SK-N-MC (cell line): ENCODE measurements at places on chromosomes 1 and 21.

GRCh38 chr1:235424092-235424491 lies 56.9 kb downstream of the TBCE start:
- DNase-seq, result no peak

DNA sequence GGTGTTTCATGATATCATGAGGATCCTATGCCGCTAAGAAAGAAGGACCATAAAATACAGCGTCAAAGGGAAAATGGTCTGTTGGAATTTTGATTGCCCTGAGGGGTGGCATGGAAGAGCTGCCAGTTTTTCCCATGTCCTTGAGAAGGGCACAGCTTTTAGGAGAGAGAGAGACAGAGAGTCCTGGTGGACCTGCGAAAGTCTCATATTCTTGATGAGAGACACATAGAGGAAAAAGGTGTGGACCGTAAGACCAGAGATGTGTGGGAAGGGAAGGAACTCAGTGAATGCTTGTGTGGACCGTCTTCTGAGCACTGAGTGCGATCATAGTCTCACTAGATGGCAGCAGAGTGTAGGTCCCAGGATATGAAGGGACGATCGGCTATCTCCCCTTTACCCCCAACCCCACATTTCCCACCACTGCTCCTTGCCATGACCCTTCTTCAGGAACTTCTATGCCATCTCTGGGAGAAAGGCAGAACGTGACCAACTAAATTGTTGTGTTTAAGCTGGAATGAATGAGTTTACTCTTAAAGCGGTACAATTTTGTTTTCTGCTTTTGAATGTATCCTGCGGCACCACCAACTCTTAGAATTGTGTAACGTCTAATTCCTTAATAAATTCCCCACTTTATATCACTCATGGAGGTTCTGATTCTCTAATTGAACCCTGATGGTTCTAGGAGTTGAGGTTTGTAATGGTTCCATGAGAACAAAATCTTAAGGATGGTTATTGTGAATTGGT lies 117.7 kb downstream of the CTH start:
- no peak for DNase-seq

GRCh38 chr1:162365284-162366020 lies 11.2 kb downstream of the SPATA46 start:
- DNase-seq, result no peak

DNA sequence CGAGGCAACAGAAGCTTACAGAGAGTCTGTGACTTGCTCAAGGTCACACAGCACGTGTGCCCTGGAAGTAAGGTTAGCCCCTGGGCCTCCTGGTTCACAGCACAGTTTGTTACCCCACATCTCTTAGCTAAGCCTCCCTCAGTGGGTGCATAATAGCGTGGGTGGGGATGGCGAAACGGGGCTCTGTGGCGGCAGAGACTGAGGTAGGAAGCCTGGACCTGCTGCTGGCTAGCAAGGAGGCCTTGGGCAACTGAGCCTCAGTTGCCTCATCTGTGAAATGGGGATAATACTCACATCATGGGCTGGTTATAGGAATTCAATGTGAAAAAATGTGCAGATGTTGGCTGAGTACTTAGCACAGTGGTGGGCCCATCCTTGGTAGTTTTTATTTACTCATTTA lies 596 bp downstream of the PADI4 start:
- no peak for DNase-seq

- DNase-seq, result no peak
Measured at GRCh38 chr1:151574575-151575529, 34.7 kb downstream of the TUFT1 start.

GRCh38 chr1:152185544-152186391 lies 26.7 kb upstream of the RPTN start:
- no peak for DNase-seq

- no peak for DNase-seq
Measured at GRCh38 chr1:244603498-244603897, 49.4 kb upstream of the DESI2 start.

GRCh38 chr1:172142324-172142723 lies 278.2 kb upstream of the C1orf105 start:
- DNase-seq, result no peak

- DNase-seq, result no peak
Measured at GRCh38 chr1:159943908-159944622, 1.3 kb downstream of the IGSF9 start.

DNA sequence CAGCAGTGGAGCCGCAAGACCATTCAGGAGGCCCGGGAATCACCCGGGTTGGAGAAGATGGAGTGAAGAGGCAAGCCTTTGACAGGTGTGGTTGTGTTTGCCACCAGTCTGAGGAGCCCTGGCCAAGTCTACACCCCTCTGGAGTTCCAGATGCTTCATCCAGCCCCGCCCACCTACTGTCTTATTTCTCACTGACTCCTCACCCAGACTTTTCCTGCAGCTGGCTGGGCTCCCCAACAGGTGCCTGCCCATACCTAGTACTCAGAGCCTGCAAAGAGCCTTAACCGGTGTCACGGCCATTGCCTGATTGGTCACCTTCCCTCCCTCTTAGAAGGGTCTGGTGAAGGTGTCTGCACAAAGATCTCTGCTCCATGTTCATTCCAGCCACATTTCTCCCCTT lies 16.0 kb downstream of the SLC9A1 start:
- no peak for DNase-seq

DNA sequence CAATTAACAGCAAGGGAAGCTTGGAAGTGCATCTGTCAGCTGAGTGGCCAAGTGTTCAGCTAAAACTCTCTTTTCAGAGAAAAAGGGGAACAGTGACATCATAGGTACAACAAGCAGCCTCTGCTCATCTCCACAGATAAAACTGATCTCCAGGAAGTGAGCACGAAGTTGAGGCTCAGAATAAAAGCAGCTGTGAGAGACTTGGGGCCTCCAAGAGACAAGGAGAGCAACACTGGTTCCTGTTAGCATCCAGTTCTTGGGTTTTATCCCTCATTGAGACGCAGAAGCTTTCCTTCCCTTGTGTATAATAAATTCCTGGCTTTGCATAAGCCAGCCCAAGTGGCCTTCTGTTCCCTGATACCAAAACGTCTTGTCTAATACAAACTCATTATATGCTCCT lies 20.0 kb upstream of the CNN3 start:
- no peak for DNase-seq

- peak; percentile 34 for DNase-seq
Measured at GRCh38 chr1:230503726-230504125, 77.6 kb upstream of the PGBD5 start.

GRCh38 chr1:211620097-211620496 lies 41.1 kb upstream of the SLC30A1 start:
- DNase-seq, result no peak

- no peak for DNase-seq
Measured at GRCh38 chr1:234504969-234505768, 26.2 kb upstream of the TARBP1 start.

GRCh38 chr1:228006034-228006785 lies 588 bp upstream of the WNT3A start:
- DNase-seq, result no peak

DNA sequence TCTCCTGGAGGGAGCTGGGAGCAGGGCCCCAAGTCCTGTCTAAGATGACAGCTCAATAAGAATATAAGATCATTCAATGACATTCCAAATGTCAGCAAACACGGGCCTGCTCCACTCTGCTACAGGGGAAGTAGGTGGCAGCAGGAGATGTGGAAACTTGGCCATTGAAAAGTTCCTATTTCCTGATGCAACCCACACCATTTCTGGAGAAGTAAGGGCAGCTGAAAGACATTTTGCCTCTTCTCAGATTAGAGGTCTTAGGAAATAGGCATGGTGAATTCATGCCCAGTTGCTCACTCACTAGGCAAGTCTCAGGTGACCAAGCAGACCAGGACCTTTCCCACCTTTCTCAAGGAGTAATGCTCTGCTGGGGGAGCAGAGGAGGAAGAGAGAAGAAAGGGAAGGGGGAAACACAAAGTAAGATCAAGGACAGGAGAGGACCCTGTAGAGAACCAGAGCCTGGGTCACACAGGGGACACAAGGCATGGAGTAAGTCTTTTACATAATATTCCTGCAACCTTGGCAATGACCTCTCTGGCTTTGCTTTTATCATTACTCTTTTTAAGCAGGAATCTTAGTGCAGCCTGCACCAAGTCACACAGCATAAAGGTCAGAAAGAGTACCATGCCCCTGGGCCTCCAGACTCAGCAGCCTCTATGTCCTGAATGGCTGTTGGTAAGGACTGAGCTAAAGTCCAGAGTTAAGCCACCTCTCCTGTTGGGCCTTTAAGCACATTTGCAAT lies 68.9 kb downstream of the DMAP1 start:
- DNase-seq, result no peak

DNA sequence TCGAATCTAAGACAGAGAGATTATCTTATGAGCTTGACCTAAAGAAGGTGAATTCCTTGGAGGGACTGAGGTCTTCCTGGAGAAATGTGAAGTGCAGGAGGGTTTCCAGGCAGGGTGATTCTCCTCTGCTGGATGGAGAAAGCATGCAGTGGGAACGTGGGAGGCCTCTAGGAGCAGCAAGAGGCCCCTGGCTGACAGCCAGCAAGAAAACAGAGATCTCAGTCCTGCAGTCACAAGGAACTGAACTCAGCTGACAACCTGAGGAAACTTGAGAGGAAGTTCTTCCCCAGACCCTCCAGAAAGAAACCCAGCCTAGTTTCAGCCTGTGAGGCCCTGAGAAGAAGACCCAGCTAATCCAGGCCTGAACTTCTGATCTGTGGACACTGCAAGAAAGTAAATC lies 345.9 kb downstream of the FAM72C start:
- DNase-seq, result no peak

GRCh38 chr1:243236604-243237252 lies 18.4 kb downstream of the CEP170 start:
- no peak for DNase-seq

DNA sequence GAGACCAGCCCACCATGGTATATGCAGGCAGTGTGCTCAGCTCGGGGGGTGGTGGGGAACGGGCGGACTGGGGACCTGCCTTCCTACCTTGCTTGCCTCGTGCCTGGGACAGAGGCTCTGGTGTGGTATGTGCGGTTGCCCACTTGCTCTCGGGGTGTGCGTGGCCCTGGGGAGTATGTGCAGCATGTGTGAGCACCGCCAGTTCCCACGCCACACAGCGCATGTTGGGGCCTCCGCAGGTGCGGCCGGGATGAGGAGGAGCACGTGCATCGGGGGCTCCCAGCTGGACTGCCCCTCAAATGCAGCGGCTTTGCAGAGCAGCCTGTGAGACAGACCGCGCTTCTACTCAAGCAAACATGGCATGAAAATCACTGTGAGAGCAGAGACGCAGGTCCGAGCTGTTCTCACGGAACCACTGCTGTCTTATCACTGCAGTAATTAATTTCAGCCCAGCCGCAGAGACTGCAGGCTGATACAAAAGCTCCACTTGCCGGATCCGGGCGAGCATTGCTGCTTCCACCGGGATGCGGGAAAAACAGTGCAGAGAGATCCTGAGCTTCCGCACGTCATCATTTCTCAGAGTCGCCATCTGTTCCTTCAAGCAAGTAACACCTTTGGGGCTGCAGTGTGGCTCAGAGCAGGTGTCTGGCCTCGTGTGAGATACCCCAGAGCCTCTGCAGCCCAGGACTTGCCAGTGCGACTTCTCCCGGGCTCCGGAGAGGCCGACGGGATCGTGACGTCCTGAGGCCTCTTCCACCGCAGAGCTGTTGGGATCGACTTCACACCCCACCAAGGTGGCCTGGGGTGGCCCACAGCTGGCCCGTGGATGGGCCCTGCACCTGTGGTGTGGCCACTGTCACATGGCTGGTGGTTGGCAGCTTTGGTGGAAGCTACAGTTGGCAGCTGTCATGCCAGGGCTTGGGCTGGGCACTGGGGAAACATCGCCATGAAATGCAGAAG lies 92.6 kb upstream of the ACTRT2 start:
- DNase-seq, result no peak

DNA sequence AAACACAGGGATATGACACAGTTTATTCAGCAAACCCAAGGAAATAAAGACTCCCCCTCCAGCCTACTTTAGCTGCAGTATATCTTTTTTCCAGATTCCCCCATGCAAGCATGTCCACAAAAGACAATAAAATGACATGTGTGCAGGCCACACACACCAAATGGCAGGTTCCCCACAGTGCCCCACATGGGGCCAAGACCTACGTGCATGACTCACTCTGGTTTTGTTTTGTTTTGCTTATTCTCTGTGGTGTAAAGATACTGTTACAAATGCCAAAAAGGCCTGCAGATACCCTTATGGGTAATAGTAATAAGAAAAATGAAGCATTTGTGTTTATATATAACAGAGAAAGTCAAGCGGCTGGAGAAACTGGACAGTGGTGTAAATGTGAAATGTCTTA lies 71.6 kb downstream of the RD3 start:
- DNase-seq, result no peak

DNA sequence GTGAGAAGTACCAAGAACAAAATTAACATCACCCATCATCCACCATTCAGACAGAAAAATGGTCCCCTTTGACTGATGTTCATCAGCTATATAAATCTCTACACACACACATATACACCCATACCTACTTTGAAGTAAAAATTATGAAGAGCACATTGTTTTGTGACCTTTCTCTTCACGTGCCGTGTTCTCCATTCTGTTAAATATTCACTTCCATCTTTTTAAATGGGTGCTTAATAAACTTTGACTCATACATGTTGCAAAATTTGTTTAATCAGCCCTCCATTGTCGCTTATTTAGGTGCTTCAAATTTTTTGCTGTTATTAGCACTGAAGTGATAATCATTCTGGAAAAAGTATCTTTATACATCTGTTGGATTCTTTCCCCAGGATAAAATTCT lies 80.1 kb downstream of the CLIC6 start:
- DNase-seq, result no peak

DNA sequence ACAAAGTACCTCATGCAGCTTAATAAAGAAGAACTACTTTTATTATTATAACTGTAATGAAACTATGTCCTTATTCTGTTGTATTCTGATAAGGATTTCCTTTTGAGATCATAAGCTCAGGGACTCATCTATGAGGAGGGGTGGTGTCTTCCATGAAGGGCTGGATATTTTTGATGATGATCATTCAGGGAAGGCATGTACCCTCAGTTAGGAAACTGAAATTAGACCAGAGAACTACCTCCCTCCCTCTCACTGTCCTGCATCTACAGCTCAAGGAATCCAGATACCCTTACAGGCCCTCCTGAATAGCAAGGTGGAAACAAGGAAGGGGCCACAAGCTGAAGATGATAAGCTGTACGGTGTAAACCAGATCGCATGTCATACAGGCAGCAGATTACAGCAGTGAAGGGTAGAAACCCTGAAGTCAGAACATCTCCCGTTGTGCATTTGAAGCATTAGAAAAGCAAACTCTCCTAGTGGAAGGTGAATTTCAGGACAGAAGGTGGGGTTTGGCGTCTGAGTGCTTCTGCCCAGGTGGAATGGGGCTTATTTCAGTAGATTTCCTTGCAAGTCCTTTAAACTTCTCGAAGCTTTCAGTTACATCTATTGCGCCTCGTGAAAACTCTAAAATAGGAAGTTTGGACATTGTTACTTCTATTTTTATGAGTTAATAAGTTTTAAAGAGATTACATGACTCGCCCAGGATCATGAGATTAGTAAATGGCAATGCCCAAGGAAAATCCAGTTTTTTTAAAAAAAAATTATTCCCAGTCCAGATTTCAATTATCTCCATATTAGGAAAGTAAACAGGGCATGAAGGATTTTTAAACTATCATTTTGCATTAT lies 101.1 kb upstream of the HNRNPU start:
- DNase-seq, result no peak

DNA sequence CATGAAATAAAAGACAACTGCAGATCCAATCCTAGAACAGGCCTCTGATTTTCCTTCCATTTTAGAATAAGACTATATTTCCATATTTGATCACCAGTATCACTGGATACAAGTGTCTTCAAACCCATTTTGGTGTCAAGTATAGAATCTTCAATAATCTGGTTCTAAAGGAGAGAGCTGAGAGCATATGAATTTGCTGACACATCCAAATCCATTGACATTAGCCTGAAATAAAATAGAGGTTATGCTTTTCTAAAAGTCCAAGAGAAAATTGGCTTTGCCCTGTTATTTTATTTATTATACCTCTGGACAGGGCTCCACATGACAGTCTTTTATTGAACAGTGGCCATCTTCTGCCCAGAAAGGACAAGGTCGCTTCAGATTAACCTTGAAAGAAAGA lies 28.6 kb downstream of the ERO1B start:
- no peak for DNase-seq
